Activated effector memory CD4-positive, alpha-beta T cell treated with Interleukin-2 at 50 U/mL for 16 hours (primary cell): ENCODE measurements at places on chromosomes 3 and 15.

DNA sequence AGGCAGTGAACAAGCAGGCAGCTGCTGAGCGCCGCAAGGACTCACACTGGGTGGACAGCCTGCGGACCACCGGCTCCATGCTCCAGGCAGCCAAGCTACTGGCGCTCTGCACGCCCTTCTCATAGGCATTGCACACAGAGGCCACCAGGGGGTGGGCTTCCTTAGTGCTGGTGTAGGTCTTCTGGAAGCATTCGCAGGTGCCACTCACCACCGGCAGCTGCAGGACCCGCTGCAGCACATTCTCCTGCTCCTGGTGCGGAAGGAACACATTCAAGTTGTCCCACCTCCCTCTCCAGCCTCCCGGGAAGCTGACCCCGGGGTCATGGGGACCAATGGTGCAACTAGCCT, 6.0 kb downstream of the PLIN1 start:
- no peak for DNase-seq

GRCh38 chr3:194279701-194280360, 71.3 kb downstream of the CPN2 start:
- no peak for DNase-seq

DNA sequence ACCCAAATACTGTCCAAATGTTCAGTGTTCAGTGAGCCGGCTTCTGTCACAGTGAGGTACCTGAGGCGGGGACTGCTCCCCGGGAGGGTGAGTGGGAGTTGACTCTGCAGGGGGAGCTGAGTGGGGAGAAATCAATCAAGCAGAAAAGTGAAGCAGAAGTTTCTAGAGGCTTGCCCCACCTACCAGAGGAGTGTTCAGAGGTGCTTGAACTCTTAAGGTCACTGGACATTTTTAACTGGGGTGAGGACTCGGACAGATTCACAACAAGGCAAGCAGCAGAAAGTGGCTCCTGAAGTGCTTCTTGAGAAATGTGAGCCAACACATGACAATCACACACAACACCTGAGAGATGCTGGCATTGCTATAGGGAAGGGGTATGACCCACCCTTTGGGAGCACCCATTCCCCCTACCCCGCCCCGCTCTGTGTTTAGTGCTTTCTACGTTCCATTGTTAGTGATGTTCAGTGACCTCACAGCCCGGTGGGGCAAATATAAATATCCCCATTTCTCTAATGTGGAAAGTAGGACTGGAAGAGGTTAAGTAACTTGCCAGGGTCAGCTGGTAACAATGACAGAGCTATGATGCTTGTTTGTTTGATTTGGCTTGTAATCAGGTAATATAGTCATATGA, 48.6 kb upstream of the AKAP13 start:
- DNase-seq = no peak

DNA sequence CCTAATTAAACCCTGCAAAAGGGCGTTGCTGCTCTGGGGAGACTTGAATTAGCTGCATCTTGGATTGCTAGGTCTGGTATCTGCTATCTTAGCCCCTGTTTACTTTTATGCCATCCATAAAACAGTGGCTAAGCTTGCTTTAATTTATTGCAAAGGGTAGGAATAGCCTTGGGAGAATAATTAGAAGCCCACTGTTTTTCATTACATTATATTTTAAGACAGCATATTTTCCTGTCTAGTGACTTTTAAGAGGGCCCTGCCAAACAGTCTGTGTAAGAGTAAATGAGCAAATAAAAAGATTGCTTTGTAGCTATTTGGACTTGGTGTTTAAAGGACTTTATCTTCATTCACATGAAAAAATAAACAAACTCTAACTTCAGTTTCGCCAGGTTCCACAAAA, 17.4 kb upstream of the SUSD5 start:
- no peak for DNase-seq

GRCh38 chr3:87201727-87202126, 25.4 kb upstream of the CHMP2B start:
- DNase-seq = no peak

- DNase-seq = no peak
Measured at GRCh38 chr15:79989183-79989582, 18.2 kb upstream of the BCL2A1 start.

- DNase-seq = no peak
Measured at GRCh38 chr3:148101061-148101460, 596.6 kb upstream of the AGTR1 start.

- DNase-seq = no peak
Measured at GRCh38 chr3:137738710-137739109, 25.4 kb upstream of the SOX14 start.

- DNase-seq = no peak
Measured at GRCh38 chr3:99789011-99789721, 28.5 kb upstream of the CMSS1 start.

- no peak for DNase-seq
Measured at GRCh38 chr15:92833493-92834271, 66.4 kb upstream of the CHD2 start.

DNA sequence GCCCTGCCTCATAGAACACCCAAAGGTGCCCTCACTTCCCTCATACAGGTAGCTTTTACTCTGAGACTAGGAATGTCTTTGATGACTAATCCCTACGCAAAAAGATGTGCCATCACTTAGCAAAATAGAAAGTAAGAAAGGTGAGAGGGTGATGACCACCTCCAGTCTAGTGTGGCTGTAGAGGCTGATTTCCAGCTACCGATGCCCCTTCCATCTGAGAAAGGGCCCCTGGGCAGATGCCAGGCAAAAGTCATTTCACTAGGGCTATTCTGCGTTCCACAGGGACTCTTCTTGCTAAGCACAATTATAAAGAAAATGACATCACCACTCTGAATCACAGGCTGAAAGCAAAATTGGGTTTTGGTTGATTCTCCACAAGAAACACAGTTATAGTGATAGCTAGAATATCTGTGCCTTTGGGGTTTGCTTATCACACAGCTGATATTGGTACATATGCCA, 77.4 kb downstream of the RBPMS2 start:
- no peak for DNase-seq

GRCh38 chr3:119292666-119293065, 1.5 kb upstream of the ARHGAP31 start:
- DNase-seq = no peak

GRCh38 chr3:27885641-27886040, 163.5 kb upstream of the EOMES start:
- DNase-seq = no peak

DNA sequence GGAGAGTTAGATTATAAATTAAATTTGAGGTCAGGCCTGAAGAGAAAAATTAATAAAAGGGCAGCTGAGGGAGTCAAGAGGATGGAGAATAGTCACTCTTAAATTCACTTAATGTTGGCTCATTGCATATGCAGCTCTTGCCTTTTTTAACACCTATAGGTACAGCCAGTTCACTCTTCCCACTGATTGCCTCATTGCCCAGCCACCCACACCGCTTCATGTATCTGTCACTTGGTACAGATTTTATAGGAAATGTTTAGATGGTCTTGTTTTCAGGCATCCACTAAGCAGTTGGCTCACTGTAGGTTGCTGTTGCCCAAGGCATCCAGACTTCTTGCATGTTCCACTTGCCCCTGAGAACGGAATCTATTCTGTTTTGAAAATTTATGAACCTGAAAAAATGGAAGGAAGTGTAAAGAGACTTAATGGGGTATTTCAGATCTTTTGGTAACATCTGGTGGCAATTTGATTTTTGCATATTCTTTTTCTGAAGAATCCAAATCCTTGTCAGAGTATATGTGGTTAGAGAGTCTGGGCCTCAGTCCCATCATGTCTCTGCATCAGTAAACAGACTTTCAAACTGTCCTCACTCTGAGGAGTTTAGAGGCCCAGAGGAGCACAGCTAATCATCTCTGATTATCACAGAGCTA, 151.9 kb downstream of the RBPMS2 start:
- no peak for DNase-seq

- peak; percentile 68 for DNase-seq
Measured at GRCh38 chr15:74725845-74726773, 781 bp upstream of the CYP1A1 start.

DNA sequence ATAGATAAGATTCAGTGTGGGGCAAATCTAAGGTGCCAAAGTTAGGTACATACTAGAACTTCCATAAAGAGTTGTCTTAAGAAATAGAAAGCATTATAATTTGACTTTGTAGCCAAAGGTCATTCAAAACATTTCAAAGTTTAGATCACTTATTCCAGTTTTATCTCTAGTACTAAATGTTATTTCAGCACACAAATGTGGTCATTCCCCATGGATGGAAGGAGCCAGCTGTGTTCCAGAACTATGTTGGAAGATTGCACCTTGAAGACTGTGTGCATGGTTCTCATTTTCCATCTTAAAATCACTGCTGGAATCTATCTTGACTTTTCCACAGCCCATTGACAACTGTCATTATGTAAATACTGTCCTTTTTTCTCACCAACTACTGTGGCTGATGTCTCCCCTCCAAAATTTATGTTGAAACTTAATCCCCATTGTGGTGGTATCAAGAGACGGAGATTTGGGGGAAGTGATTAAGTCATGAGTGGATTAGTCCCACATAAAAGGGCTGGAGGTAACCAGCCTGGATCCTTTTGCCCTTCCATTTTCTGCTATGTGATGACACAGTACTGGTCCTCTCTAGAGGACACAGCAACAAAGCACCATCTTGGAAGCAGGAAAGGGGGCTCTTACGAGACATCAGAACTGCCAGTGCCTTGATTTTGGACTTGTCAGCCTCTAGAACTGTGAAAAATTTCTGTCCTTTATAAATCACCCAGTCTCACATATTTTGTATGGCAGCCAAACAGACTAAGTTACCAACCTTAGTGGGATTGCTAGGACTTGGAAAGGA, 24.0 kb downstream of the TGFBR2 start:
- no peak for DNase-seq

DNA sequence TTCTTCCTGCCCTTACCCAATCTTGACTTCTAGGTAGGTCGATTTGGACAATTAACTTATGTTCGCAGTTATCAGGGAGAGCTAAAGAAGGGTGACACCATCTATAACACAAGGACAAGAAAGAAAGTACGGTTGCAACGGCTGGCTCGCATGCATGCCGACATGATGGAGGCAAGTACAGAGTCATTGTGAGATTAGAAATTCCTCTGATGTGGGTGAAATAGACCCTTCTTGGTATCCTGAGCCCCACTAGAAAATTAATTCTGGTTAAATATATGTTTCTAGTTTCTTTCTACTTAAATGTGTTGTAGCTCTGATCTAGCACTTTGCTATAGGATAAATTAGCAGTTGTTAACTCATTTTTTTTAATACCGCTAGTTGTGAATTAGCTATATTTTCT, 13.6 kb downstream of the LXN start:
- no peak for DNase-seq

DNA sequence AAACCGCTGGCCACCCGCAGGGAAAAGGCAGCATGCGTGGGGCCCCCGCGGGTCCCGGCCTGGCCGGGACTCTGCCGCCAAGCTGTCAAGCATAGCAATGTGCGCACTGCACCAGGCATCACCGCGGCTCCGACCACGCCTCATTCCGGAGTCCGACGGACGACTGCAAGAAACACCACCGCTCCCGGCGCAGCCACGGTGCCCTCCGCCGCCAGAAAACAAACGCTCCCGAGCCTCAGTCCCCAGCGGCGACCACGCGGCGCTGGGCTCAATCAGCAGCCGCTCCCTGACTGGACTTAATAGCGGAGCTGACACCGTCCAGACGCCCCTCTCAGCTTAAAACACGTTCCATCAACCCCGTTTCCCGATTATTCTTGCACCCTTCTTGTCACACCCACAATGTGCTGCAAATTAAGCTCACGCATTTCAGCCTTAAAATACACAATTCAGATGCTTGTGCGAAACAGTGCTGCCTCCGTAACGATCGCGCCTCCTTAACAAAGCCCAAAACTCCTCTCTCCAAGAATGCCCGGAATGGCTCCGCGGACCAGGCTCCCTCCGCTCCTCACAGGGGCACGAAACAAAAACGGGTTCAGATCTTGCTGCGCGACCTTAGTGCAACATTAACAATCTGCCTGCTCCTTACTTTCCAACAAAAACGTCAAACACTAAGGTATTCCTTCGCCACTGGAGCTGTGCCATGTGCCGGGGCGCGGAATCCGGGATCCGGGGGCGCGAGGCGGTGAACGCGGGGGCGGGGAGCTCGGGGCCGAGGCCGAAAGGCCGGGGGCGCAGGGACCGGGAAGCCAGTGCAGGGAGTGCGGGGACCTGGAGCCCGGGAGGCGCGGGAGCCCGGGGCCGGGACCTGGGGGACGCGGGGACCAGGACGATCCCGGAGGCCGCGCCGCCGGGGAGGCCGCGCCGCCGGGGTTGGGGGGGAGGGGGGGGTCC, 655 bp downstream of the CYFIP1 start:
- peak; percentile 23 for DNase-seq

GRCh38 chr3:100003609-100004503, 110.4 kb downstream of the FILIP1L start:
- no peak for DNase-seq

- no peak for DNase-seq
Measured at GRCh38 chr3:84136425-84136824, 822.4 kb upstream of the CADM2 start.

- DNase-seq = no peak
Measured at GRCh38 chr15:57510647-57511046, 81.1 kb upstream of the MYZAP start.

- DNase-seq = no peak
Measured at GRCh38 chr3:98954791-98955604, 53.5 kb upstream of the DCBLD2 start.

DNA sequence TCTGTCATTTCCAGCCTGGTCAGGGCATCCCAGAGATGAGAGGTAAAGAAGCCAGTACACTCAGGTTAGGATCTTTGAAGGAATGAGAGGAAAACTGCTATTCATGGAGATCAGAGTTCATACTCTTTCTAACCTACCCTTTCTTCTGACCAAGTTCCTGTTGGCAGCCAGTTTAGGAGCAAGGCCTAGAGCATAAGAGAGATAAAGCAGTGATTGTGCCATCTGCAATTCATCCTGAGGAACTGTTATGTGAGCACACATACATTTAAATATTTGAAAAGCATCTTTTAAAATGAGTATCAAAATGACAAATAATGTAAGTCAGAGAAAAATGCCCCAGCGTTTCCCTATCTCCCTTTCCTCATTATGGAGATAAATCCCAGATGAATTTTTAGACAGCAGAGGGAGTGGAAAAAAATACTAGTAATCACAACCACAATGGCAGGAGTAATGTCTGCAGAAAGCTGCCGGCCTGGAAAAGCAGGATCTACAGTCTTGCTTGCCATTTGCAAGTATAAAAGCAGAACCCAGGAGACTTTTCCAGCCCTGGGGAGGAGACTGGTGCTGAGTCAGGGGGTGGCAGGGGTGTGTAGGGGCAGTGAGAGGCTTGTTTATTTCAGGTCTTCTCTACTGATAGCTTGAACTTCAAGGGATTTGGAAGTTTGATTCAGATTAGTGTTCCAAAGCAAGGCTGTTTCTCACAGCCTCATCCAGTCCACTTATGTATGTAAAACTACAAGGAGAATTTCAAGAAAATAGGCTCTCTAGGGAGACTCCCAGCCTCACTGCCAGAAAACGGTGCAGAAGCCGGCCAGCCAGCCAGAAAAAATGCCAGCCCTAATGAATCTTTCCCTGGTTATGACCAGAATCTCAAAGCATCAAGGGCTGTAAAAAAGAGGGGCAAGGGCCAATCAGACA, 1052.4 kb downstream of the TUSC7 start:
- DNase-seq = no peak
